CD4-positive, alpha-beta memory T cell (primary cell): ENCODE measurements at places on chromosomes 12 and 14.

- H3K27me3 ChIP-seq, result no peaks in the 10 kb centered on the region
- H3K36me3 ChIP-seq, result no peaks in the 10 kb centered on the region
- H3K27ac ChIP-seq, result no peak overlapping the region
Measured at GRCh38 chr12:69431591-69432222, 38.5 kb upstream of the FRS2 start.

- no peaks in the 10 kb centered on the region for H3K27me3 ChIP-seq
- no peak for DNase-seq
- no peak overlapping the region for H3K4me3 ChIP-seq
- H3K4me1 ChIP-seq, result no peaks in the 10 kb centered on the region
- H3K36me3 ChIP-seq, result peaks cover 31% of the 10 kb centered on the region
Measured at GRCh38 chr14:68888883-68889282, 90.2 kb downstream of the ACTN1 start.

DNA sequence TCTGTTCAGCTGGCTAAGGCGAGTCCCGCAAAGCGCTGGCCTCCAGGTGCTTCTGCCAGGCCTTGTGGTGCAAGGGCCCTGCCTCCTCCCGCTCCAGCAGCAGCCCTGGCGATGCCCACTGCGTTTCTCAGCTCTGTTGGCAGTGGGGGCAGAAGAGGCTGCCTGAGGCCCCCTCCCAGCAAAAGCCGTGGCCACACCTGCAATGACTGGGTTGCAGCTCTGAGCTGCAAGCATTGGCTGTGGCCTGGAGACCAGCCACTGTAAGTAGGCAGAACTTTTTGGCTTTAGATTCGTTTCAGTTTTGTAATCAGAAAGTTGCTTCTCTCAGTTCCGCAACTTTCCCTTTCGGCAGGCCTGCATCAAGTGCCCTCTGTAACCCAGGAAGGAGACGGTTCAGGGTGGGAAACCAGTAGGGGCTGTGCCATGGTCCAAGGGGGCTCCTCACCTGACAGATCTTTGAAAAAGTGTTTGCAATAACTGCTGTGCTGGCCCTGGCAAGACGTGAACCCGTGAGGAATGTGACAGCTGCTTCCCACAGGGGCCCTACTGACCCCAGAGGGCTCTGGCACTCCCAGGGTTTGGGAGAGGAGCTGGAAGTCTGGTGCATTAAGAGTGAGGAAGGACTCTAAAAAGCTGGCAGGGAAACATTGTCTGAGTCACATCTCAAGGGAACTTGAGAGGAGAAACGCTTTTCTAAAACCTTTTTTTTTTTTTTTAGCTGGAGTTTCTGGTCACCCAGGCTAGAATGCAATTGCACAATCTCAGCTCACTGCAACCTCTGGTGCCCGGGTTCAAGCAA is 54.5 kb upstream of the MAX start:
- H3K4me1 ChIP-seq, result no peaks in the 10 kb centered on the region
- no peak for DNase-seq
- H3K36me3 ChIP-seq, result no peaks in the 10 kb centered on the region

- H3K27ac ChIP-seq, result no peak overlapping the region
- H3K27me3 ChIP-seq, result no peaks in the 10 kb centered on the region
- H3K4me3 ChIP-seq, result no peak overlapping the region
- H3K4me1 ChIP-seq, result peaks cover 10% of the 10 kb centered on the region
Measured at GRCh38 chr14:100541621-100542560, 45.3 kb downstream of the BEGAIN start.
